Glutamatergic neuron (in vitro differentiated cells): ENCODE measurements at places on chromosomes 4 and X. TPM values are rescaled to one million over a fixed set of nuclear protein-coding genes. Genes with fewer than 3 reads are reported as not detected.

LUZP4 gene
- total RNA-seq: not detected

ERVMER34-1 gene
- total RNA-seq: not detected

FABP2 gene
- not detected for total RNA-seq

IL2RG gene
- total RNA-seq: not detected

USP17L24 gene
- not detected for total RNA-seq

FAM9B gene
- total RNA-seq: not detected

RNF150 gene
- total RNA-seq: 23.3 TPM

CXCL10 gene
- total RNA-seq: not detected

MAGEA8 gene
- not detected for total RNA-seq

ATP2B3 gene
- 68.0 TPM for total RNA-seq

CEP135 gene
- 4.2 TPM for total RNA-seq

OPRPN gene
- not detected for total RNA-seq

AKAP14 gene
- total RNA-seq: not detected
